ENCODE measurements at places on chromosomes 16 and 17.
A peak's percentile ranks its signal among the peaks of the same experiment; 100 is the strongest.

GRCh38 chr16:732936-733335 is 6.0 kb downstream of the HAGHL start:
- no peak for DNase-seq

DNA sequence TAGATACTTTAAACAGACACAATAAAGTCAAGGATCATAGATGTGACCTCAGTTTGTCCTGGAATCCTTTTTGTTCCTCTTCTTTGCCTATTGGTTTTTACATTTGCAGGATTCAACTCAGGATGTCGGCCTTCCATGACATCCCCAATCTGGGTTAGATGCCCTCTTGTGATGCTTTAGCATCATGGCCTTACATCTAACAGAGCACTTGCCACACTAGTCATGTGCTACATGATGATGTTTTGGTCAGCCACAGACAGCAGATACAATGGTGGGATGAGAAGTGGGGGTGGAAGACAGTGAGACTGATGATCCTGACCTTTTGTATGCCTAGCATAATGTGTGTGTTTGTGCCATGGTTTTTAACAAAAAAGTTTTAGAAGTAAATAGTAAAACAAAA is 1.8 kb upstream of the SYNRG start:
- DNase-seq: no peak

DNA sequence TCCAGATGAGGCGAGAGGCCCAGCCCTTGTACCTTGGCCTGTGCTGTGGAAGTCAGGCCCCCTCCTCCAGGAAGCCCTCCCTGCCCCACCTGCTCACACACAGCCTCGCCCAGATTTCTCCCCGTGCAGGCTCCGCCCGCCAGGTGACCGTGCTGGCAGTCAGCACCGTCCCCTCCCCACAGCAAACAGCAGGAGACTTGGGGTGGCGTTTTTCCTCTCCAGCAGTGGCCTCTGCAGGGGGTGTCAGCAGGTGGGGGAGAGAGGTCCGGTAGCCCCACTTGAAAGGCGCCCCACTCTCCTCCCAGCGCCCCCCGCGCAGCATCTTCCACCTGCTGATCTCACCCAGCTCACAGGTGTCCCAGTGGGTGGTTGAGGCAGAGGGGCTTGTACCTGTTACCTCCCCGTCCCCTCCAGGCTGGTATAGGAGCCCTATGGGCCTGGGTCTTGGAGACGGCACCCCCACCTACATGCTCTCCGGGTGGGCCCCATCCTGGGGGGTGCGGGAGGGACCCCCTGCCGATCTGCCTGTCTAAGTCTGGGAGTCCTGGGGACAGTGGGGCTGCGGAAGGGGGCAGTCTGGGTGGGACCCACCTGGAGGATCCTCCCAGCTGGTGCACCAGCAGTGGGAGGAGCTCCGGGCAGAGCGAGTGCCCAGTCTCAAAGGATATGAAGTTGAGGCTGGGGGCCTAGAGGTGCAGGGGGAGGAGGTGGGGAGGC is 4.2 kb upstream of the C1QTNF8 start:
- no peak for DNase-seq

DNA sequence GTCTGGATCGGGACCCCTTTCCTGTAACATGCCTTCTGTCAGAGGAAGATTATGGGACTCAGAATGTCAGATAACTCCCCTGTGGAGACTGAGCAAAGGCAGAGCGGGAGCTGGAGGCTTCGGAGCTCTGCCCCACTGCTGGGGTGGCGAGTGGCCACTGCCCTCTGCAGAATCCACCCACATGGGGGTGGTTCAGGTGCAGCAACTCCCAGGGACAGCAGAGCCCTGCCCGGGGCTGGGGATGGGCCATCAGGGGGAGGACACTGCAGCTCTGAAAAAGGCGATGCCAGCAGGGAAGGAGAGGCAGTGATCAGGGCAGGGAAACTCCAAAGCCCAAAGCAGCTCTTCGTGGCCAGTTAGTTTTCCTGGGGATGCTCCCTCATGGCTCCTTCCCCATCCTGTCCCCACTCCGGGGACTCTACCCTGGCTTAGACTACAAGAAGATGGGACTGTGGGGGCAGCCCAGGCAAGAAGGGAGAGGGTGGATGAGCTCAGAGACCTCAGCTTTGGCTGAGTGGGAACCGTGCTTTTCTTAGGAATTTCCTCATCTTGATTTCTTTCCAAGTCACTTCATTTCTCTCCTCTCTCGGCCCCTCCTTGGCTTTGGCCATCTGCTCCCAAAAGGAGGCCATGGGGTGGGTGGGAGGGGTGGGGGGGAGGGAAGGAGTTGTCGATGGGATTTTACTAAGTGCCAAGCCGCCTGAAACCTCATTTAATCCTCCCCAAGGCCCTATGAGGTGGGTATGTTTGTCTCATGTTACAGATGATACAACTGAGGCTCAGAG is 4.0 kb downstream of the CA4 start:
- no peak for DNase-seq

- no peak for DNase-seq
Observed at GRCh38 chr16:76932541-76933211, 258.3 kb upstream of the MON1B start.

- DNase-seq: no peak
Observed at GRCh38 chr16:77599793-77600415, 122.4 kb upstream of the NUDT7 start.

DNA sequence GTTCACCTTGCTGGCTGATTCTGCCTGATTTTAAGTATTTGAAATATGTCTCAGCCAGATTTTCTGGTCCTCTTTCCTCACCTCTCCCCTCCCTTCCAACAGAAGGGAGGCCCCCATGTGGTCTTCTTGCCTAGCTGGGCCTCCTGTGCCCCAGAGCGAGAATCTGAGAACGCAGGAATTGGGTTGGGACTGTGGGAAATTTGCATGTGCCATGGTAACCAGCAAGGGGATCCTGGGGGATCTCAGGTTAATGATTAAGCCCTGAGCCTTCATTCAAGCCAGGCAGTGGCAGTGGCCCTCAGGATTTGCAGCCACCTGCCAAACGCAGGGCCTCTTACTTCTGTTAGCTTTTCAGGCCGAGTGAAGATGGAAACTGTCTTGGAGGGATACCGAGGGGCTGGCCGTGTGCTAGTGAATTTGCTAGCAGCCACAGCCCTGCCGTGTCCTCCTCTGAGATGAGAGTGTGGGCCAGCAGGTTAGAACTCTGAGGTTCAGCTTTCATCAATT is 40.2 kb downstream of the KSR1 start:
- peak; percentile 47 for DNase-seq

GRCh38 chr17:37490022-37490587 is 414 bp downstream of the DUSP14 start:
- no peak for DNase-seq

- no peak for DNase-seq
Observed at GRCh38 chr17:72587773-72588511, 467.1 kb downstream of the SOX9 start.

DNA sequence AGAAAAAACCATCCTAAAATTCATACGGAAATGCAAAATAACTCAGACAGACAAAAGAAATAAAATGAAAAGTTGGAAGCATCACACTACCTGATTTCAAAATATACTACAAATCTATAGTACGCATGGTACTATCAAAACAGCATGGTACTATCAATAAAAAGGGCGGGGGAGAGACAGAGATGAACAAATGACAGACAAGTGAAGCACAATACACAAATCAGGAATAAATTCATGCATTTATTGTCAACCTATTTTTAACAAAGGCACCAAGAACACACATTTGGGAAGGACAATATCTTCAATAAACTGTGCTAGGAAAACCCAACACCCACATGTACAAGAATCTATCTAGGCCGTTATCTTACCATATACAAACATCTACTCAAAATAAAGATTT is 207.4 kb upstream of the WSB1 start:
- no peak for DNase-seq

GRCh38 chr17:68603656-68604055 is 2.5 kb upstream of the FAM20A start:
- DNase-seq: no peak

DNA sequence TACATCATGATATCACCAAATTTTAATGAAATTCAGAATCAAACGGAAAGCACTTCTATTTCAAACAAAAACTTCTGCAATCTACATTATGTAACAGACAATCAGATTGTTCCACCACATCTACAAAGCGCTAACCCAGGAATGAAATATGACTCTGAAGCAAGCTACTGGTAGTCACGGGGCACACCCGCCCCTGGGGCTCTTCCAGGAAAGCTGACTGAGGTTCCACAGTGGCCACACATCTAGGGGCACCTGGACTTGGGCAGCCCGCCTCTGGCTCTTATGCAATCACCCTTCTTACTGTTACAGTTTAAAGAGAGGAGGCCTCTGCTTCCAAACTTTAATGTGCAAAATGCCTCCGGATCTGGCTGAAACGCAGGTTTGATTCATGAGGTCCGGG is 27.5 kb downstream of the ZCCHC14 start:
- DNase-seq: no peak

GRCh38 chr16:67336648-67337047 is 10.0 kb downstream of the LRRC36 start:
- DNase-seq: no peak
